Natural killer cell treated with Interleukin-12 subunit alpha and Interleukin-12 subunit beta and Interleukin-15 and Interleukin-18, amount 100 ng/mL, for 72 hours (primary cell): ENCODE measurements at places on chromosomes 13 and 19. TPM values are rescaled to one million over a fixed set of nuclear protein-coding genes. Genes with fewer than 3 reads are reported as not detected.

GRCh38 chr13:42926555-42926954 is 65.5 kb downstream of the EPSTI1 start:
- DNase-seq: no peak

CADM4 gene
- total RNA-seq: 0.59 TPM

- DNase-seq: peak; percentile 94
Observed at GRCh38 chr13:41465241-41465847, 8.0 kb downstream of the RGCC start.

GRCh38 chr19:39497996-39498797 is 550 bp upstream of the DLL3 start:
- no peak for DNase-seq

DNA sequence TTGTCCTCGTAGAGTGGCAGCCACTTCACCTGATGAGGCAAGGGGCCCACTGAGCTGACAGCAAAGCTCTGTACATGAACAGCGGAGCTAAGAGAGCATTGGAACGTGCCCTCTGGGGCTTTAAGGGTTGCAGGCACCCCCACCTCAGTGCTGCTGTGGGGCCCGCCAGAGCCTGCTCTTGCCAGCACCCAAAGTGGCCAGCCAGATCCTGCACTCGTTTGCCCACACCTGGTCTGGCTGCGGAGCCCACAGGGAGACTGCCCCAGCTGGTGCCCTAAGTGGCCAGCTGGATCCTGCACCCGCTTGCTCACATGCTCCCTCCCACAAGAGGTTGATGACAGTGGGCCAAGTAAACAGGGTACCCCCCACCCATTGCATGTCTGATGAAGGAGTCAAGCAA is 783.4 kb upstream of the MIR17HG start:
- DNase-seq: no peak

DNA sequence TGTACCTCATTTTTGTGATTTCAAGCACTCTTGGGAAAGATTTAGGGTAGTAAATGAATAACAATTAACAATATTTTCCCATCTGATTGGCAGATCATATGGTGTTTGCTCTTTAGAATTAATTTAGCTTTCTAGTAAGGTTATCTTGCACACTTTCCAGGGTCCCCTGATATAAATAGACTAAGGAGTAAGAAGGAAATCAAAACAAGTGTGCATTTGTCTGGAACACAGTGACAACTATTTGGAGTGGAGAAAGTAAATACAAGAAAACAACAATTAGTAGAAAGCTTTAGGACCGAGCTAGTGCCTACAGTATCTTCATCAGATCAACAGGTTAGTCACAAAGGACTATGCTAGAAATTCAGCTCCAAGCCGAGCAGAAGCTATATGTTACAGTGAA is 429.5 kb downstream of the COG6 start:
- DNase-seq: no peak

NRTN gene
- not detected for total RNA-seq

SYT3 gene
- not detected for total RNA-seq
